Activated CD4-positive, alpha-beta T cell treated with anti-CD3 and anti-CD28 coated beads, Interleukin-2, amount 50 U/mL, for 48 hours (primary cell): ENCODE measurements at places on chromosomes 6 and 20.

GRCh38 chr6:168935628-168936010, 318.0 kb downstream of the THBS2 start:
- no peak for DNase-seq

DNA sequence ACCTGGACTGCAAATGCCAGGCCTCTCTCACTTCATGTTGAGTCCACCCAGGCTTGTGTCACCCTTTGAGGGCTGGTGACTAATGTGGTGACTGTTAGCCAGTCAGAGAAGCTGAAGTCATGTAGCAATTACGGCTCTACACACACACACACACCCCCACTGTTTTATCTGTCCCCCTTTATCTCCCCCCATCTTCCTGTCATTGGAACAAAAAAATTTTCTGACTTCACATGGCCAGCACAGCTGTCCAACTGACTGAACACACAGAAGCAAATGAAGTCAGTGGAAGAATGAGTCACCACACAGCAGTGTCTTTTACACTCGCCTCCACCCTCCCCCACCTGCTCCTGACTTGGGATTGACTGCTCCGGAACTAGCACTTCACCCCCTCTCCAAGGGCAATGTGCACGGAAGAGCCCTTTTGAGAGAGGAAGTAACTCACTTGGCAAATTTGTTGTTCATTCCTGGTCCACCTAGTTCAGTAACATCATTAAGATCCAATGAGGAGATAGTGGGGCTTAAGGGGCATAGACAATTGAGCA, 198.0 kb downstream of the RNF144B start:
- DNase-seq: no peak

DNA sequence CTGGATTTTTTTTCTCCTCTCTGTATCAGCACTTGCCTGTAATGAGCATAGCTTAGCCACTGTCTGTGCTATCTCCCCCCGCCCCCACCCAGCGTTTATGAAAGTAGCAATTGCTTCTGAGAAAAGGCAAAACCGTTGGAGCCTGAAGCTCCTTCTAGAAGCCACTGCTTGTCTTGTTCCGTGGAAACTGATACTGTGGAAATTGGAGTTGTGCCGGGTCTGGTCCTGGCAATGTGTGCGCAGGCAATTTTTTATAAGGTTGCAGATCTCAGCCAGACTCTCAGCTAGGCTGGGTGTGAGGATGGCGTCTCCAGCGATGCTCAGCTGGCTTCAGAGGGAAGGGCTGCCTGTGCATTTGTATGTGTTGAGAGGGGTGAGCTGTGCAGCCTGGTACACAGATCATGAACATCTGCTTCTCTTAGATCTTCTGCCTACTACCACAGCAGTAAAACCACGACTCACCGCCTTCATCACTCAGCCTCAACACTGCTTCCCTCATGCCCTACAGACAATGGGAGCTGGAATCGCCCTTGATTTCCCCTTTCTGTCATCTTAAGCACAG, 72.4 kb upstream of the GTSF1L start:
- no peak for DNase-seq

- DNase-seq: no peak
Observed at GRCh38 chr6:117137711-117138110, 127.6 kb upstream of the VGLL2 start.

DNA sequence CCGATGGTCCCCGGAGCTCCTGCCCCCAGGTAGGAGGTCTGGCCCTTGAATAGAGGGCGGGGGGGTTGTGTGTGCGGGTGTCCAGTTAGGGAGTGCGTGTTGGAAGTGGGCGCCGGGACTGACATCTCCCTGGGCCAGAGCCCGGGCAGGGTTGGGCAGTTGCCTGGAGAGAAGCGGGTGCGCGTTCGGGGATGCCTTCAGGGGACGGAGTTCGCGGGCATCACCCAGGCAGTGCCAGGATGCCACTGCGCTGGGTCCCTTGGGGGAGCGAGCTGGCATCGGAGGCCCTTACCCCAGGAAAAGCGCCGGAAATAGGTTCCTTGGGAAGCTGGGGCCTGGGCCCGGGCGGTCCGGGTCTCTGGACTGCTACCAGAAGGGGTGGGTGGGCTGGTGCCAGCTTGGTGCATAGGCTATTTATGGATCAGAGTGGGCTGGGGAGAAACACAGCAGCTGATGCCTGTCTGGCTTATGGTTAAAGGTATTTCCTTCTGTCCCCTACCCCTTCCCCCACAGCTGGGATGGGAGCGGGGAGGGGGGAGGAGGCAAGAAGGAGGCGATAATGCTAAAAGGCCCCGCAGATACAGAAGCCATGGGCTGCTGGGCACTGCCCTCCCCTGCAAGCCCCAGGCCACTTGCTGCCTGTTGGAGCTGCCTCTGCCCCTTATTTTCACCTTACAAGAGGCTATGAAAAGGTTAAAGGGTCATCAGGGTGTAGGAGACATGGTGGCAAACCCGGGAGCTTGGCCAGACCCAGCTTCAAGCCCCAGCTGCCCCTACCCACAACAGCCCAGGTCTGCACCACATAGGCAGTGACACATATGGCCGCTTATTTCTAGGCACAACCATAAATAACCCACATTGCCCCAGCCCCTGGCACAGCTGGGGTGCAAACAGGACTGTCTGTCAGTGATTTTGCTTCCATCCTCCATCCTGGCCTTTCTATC, 638 bp downstream of the PACSIN1 start:
- DNase-seq: no peak

- no peak for DNase-seq
Observed at GRCh38 chr20:24033151-24033550, 44.6 kb upstream of the GGTLC1 start.

DNA sequence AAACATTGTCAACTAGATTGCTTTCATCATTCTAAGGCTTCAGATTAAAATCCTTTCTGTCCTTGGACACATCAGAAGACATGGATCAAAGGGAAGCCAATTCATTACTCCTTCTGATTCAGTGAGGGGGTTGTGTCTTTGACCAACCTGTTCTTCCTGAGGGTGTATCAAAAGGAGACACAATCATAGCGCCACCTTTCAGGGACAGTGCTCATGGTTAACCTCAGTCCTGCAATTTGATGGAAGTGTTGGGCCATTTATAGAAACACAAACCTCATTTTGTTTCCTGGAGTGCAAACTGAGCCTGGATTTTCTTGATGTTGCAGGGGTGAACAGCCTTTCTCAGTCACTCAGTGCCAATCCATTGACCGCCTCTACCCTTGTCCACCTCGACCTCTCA, 163.9 kb upstream of the SCGN start:
- no peak for DNase-seq

DNA sequence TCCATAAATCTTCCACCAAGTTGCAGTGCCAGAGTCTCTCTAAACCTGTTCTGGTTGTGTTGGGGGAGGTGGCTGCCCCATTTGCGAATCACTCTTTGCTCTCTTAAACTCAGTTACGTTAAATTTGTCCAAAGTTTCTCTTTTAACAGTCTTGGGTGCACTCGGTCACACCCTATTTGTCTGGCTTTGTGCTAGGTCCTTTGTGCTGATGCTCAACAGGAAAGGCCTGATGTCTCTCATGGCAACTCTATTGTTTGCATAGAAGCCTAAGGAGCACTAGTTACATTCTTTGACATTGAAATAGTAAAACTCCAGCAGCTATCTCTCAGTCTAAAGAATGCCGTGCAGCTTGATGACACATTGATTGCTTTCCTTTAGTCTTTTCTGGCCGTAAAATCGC, 105.1 kb downstream of the TRMT11 start:
- no peak for DNase-seq

DNA sequence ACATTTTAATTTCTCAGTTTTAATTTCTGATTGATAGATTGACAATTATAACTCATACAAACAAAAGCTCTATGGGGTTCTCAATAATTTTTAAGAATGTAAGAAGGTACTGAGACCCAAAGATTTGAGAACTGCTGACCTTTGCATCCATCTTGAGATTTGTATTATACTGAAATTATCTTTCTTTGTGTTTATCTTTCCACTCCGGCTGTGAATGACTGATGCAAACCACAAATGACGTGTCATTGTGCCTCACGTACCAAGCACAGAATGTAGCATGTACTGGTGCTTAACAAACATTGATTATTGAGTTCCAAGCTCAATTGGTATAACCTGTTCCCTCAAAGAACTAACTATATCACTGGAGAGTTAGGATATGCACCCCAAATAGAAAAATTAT, 152.1 kb upstream of the SMLR1 start:
- DNase-seq: no peak

DNA sequence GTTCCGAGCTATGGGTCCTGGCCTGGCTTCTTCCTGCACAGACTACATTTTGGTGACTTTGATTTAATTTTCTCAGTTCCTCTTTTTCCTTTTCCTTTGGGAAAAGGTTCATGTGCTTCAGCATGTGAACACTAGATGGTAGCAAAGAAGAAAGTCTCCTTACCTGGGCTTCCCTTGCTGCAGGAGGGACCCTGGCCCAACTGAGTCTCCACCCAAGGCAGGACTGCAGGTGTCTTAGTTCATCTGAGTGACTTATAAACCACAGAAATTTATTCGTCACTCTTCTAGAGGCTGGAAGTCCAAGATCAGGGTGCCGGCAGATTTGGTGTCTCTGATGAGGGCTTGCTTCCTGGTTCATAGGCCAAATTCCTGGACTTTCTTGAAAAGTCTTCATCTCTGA, 163.2 kb downstream of the SYCP2 start:
- DNase-seq: no peak

DNA sequence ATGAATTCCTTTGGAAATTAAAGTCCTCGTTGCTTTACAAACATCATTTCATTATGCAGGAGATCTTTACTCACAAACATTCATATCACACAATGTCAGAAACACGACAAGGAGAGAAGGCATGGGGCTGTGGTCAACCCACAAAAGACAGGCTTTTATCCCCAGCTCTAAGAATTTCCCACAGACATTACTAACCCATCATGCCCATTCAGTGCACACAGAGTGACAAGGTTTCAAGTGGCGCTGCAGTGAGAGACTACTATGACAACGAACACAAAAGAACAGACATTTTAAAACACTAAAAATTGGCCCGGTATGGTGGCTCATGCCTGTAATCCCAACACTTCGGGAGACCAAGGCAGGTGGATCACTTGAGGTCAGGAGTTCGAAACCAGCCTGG, 579.8 kb upstream of the AGPAT4 start:
- DNase-seq: no peak

GRCh38 chr6:83824388-83824801, 28.8 kb upstream of the RIPPLY2 start:
- no peak for DNase-seq

DNA sequence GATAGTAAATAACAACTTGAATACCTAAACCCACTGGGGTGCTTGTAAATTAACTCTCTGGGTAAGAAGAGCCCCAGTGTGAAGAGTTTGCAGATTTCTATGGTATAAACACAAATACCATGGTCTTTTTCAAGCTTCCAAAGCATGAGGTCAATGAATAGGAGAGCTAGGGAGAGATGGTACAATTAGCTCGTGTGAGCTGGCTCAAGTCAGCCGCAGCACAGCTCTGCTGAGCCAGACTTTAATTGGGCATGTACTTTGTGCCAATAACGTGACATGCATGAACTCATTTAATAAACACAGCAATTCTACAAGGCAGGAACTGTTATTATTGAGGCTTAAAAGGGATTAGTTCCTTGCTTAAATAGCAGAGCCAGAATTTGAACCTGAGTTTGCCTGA, 684.2 kb downstream of the KIF16B start:
- no peak for DNase-seq

- no peak for DNase-seq
Observed at GRCh38 chr20:37882961-37883712, 19.8 kb upstream of the VSTM2L start.

GRCh38 chr20:62605236-62605943, 36.9 kb upstream of the SLCO4A1 start:
- no peak for DNase-seq

GRCh38 chr6:18485660-18486435, 98.7 kb downstream of the RNF144B start:
- DNase-seq: no peak

DNA sequence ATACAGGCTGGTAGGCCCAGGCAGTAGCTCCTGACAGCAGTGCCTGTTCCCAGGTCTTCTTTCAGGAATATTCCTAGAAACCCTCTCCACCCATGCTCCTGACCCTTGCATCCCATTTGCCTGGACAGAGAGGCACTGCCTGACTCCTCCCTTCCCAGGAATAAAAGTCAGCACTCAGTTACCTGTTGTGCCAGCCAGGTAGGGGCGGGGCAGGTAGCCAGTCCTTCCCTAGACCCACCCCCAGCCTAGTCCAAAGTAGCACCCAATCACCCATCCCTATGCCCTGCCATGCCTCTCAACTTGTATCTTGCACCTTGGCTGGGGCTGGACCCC, 129.9 kb downstream of the MRPL14 start:
- DNase-seq: no peak

DNA sequence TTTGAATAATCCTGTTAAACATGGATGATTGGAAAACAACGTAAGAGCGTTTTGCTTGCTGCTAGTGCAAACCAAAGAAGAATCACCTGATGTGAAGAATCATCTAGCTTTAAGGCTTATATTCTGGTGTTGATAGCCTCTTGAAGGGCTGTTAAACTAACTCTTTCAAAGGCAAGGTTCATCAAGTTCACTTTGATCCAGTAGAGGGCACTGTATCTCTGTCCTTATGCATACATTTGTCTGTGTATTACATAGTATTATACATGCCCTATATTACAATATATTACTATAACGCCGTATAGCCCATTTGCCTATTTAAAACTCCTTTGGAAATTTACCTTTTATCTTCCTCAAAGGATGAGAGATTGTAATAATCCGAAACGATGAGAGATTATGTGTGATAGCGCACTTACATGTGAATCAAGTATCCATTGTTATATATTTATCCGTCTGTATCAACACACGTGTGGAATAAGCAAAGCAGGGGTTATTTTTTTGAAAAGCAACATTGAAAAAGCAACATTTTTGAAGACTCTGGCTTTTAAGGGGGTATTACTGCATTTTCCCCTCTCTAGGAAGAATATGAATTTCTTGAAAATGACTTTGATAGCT, 50.8 kb upstream of the NRN1 start:
- no peak for DNase-seq

GRCh38 chr6:3876866-3877265, 27.7 kb downstream of the FAM50B start:
- DNase-seq: no peak

GRCh38 chr20:1449370-1449769, 17.3 kb downstream of the NSFL1C start:
- DNase-seq: no peak

GRCh38 chr20:42173440-42173839, 555.3 kb upstream of the CHD6 start:
- no peak for DNase-seq

DNA sequence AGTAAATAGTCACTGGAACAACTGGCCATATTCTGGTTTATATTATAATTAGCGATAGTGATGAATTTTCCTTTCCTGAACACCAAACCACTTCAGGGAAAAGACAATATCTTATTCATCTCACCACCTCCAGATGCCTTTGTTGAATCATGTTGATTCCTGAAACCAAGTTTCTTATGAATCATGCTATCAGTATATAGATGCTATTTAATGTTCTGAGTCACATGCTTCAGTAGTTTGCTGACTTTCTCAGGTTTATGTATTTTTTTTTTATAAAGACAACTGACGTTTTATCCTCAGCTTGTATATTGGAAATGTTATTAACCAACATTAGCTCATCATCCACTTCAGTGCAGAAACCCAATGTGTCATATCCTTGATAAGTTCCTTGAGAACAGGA, 710.2 kb upstream of the POU3F2 start:
- no peak for DNase-seq
